ENCODE measurements at places on chromosomes 16 and 17. TPM values are rescaled to one million over a fixed set of nuclear protein-coding genes. Genes with fewer than 3 reads are reported as not detected.

NPIPB9 gene
- total RNA-seq: 6.0 TPM

SLFN14 gene
- total RNA-seq: 4.8 TPM

TEFM gene
- 23.8 TPM for total RNA-seq

MYH8 gene
- total RNA-seq: not detected

HS3ST3A1 gene
- 4.1 TPM for total RNA-seq

TP53TG3 gene
- total RNA-seq: 0.48 TPM

CD300LG gene
- not detected for total RNA-seq
